ENCODE measurements at places on chromosomes 6 and 20.

DNA sequence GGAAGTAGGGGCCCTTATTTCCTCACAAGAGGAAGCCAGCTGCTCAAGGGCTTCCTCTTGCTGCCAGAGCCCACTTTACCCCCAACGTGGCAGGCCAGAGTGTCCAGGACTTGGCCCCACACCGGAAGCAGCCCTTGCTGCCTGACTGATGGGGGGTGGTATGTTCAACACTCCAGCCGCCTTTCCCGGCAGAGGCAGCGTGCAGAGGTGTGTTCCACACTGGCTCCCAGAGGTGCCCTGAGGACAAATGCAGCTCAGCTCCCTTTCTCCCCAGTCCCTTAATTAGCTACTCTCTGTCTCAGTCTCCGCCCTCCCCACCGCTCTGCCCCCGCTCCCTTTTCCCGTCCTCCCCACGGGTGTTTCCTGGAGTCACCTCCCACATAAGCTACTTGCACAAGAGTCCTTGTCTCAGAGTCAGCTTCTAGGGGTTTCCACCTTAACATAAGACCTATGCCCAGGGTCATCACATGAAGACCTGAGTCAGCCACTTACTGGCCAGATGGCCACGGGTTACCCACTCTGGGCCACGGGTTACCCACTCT is 61.7 kb upstream of the SHLD1 start:
- DNase-seq, result no peak

- no peak for DNase-seq
These were observed 327.3 kb downstream of the QKI start for GRCh38 chr6:163741743-163742363.

DNA sequence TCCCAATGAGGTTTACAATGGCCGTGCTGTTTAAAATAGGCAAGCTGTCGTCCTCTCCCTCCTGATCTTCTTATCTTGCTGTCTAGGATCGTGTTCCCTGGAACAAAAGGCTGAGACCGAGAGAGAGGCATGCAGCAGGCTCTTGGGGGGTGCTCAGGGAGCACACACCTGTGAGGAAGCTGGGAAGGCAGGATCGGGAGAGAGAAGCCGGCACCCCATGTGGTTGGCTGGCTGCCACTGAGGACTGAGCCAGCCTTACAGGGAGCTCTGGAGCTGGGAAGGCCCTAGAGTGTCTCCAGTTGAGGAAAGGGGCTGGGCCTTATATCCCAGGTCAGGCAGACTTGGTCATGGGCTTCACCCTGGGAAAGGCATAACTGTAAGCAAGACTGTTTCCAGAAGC is 184.2 kb downstream of the LY86 start:
- no peak for DNase-seq

DNA sequence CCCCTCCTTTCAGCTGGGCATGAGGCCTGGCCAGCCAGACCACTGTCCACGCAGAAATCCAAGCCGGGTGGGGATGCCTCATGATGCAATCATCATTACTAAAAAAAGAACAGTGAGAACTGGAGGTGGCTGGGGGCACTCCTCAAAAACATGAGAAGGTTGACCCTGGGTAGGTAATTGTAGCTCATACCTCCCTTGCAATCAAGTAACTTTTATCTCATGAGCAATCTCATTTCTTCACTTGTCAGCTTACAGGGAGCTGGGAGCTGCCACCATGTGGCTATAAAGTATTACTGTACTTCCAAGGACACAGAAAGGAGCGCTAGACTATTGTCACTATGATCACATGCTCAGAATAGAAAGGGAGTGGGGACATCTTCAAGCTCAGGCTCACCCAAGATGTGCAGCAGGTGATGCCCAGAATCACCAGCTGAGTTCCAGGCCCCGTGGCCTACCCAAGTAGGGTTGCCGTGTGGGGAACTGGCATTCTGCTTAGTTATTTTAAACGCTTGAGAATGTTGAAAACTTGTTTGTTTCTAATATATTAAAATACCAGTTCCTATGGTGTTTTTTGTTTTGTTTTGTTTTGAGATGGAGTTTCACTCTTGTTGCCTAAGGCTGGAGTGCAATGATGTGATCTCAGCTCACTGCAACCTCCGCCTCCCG is 3.0 kb upstream of the CDH26 start:
- no peak for DNase-seq

DNA sequence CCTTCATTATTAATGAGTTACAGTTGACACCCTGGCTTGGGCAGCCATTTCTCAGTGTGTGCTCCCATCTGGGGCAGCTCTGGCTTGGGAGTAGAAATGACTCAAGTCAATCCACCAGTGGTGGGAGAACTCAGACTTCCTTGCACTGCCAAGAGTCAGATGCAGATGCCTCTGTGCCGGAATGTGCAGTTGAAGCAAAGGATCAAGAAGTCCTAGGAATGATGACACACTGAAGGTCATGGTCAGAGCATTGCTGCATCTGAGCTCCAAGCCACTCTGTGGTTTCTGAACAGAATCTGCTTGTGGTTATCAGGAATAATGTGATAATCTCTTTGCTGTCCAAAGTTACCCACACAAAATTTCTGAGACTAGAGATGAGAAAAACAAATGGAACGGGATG is 19.5 kb upstream of the PAX1 start:
- no peak for DNase-seq

DNA sequence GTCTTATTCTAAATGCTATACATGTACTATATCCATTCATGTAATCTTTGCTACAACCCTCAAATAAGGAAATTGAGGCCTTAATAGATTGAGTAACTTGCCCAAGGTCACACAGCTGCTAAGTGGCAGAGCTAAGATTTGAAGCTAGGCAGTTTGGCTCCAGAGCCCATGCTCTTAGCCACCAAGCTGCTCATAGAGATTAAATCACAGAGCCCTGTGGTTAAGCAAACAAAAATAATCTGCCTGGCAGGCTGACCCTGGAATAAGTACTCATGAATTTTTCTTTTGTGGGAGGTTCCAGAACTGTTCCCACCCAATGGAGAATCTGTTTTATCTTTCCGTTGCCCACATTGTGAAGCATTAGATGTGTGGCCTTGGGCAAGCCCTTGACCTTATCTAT is 7.4 kb downstream of the AAR2 start:
- DNase-seq, result no peak

DNA sequence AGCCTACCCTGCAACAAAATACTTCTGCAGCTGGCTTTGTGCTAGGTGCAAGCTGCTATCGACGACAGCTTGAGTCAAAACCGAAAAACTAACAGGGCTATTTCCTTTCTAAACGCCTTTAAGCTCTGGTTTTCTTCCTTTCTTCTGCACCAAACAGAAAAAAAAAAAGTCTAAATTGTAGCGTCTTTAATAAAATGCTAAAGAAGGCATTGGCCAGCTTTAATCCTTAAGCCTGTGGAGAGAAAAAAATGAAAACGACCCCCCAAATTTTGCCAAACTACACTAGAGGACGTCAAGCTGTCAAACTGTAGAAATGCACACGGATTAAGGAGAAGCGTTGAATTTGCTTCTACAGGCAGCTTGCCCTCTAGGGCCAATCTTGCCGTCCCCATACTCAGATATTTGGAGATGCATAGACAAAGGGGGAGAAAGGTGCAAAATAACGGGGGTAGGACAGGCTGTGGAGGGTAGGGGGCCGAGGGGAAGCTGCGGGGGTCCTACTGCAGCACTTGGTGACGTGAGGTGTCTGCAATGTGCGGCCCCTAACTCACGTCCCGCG is 1.4 kb upstream of the NRN1 start:
- no peak for DNase-seq

- DNase-seq, result no peak
These were observed 37.2 kb upstream of the TFB1M start for GRCh38 chr6:155351273-155352129.

- no peak for DNase-seq
These were observed 43.8 kb downstream of the PKIB start for GRCh38 chr6:122654012-122654411.

DNA sequence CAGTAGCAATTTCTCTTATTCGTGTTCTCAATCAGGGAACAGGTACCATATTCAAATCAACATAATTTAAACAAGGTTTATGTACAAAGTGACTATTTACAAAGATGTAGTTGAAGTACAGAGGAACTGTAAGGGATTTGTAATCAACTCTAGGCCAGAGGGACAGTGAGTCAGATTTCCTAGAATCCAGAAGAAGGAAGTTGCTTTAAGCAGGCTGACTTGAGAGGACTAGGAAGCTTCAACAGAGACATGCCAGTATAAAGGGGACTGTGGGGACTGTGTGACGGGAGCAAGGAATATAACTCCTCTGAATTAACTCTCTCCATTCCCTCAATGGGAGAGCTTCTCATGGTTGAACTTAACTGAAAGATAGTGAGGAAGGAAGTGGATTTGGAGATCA is 427.4 kb upstream of the JAG1 start:
- no peak for DNase-seq

GRCh38 chr20:62905536-62906117 is 20.7 kb downstream of the DIDO1 start:
- DNase-seq, result no peak

GRCh38 chr20:38321959-38322598 is 18.1 kb downstream of the BPI start:
- no peak for DNase-seq

- no peak for DNase-seq
These were observed 95.4 kb upstream of the TMEM181 start for GRCh38 chr6:158464483-158464882.

- no peak for DNase-seq
These were observed 90.7 kb upstream of the ARID1B start for GRCh38 chr6:156686301-156686994.

GRCh38 chr6:143621159-143621873 is 56.4 kb upstream of the PHACTR2 start:
- DNase-seq, result no peak

- DNase-seq, result no peak
These were observed 235.0 kb downstream of the GMPR start for GRCh38 chr6:16473184-16473907.

GRCh38 chr20:10242166-10242565 is 23.5 kb downstream of the SNAP25 start:
- DNase-seq, result no peak

DNA sequence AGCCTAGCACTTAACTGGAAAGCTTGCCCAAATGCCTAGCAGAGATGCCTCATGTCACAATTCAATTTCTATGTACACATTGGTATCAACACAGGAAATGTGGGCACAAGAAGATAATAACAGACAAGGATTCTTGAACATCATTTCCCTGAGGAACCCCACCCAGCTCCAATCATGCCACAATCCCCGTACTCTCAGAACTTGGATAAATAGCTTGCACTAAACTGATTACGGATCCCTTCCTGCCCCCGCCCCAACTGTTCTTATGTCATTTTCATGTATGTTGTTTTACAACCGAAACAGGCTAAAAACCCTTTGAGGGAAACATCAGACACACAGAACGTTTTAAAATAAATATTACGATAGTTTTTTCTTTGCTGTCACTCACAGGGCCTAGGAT is 87.1 kb downstream of the BACH2 start:
- no peak for DNase-seq

DNA sequence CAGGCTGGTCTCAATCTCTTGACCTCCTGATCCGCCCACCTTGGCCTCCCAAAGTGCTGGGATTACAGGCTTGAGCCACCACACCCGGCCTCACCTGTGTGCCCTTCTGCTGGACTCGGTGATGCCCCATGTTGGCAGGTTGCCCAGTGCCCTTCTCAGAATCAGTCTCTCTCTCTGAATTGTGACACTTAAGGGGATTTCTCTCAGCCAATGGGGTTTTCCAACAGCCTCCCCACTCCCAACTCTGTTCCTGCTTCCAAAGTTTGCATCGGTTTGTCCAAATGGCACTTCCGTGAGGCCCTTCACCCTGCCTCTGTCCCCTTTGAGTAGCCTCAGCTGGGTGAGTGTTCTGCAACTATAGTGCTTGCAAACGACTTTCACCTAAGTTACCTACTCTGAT is 3.1 kb upstream of the MRPS10 start:
- no peak for DNase-seq

- DNase-seq, result no peak
These were observed 130.6 kb upstream of the DOK5 start for GRCh38 chr20:54344832-54345231.

GRCh38 chr6:104788400-104788799 is 71.3 kb downstream of the HACE1 start:
- no peak for DNase-seq

- DNase-seq, result no peak
These were observed 883 bp upstream of the CCDC28A start for GRCh38 chr6:138772596-138773176.

GRCh38 chr6:158402184-158402583 is 89.9 kb downstream of the TULP4 start:
- no peak for DNase-seq

DNA sequence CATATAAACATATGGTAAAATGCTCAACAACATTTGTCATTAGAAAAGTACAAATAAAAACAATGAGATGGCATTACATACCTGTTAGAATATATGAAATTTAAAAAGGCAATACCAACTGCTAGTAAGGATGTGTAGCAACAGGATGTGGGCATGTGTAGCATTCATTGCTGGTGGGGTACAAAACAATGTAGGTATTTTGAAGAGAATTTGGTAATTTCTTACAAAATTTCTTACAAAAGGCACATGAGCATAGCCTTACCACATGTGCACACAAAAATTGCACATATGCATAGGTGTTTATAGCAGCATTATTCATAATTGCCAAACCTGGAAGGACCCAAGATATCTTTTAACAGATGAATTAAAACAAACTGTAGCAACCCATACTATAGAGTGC is 1355.1 kb upstream of the CITED2 start:
- DNase-seq, result no peak

DNA sequence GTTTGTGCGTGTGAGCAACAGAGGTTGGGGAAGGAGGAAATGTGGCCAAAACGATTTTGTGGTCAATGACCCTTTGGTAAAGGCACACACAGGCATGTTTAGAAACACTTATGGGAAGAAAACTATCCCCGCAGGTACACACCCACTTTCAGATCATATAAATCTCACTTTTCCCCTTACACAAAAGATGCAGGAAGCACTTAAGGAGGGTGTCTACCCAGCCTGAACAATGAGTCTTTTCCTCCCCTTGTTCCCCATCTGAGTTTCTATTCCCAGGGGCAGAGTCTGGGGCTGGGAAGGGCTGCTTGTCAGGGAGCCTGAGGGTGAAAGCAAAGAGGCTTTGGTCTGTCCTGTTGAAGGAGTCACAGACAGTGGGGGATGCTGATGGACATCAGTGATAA is 193.2 kb upstream of the SALL4 start:
- DNase-seq, result no peak

- DNase-seq, result no peak
These were observed 35.7 kb downstream of the TSPYL4 start for GRCh38 chr6:116218172-116218633.

GRCh38 chr6:31393932-31394331 is 9.5 kb upstream of the MICA start:
- no peak for DNase-seq

- no peak for DNase-seq
These were observed 554.7 kb upstream of the SLC35B3 start for GRCh38 chr6:8990075-8990474.

DNA sequence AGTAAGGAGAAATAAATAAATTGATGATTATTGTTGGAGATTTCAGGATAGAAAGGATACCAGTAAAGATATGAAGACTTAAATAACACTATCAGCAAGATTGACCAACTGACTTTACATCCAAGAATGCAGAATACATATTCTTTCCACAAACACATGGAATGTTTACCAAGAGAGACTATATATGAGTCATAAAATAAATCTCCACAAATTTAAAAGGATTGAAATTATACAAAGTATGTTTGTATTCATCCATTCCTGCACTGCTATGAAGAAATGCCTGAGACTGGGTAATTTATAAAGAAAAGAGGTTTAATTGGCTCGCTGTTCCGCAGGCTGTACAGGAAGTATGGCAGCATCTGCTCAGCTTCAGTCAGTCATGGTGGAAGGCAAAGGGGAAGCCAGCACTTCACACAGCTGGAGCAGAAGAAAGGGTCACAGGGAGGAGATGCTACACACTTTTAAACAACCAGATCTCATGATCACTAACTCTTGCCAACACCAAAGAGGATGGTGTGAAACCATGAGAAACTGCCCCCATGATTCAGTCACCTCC is 56.7 kb upstream of the TNFRSF21 start:
- no peak for DNase-seq

All from activated CD8-positive, alpha-beta memory T cell treated with anti-CD3 and anti-CD28 coated beads for 1 hour (primary cell).